ENCODE measurements at places on chromosomes 1 and 21.

- no peak for DNase-seq
These were observed 4.3 kb downstream of the MYOM3 start for GRCh38 chr1:24107462-24108138.

GRCh38 chr1:201346337-201346939 lies 31.0 kb downstream of the TNNT2 start:
- no peak for DNase-seq

GRCh38 chr1:214514032-214514818 lies 37.2 kb downstream of the PTPN14 start:
- DNase-seq, result no peak

DNA sequence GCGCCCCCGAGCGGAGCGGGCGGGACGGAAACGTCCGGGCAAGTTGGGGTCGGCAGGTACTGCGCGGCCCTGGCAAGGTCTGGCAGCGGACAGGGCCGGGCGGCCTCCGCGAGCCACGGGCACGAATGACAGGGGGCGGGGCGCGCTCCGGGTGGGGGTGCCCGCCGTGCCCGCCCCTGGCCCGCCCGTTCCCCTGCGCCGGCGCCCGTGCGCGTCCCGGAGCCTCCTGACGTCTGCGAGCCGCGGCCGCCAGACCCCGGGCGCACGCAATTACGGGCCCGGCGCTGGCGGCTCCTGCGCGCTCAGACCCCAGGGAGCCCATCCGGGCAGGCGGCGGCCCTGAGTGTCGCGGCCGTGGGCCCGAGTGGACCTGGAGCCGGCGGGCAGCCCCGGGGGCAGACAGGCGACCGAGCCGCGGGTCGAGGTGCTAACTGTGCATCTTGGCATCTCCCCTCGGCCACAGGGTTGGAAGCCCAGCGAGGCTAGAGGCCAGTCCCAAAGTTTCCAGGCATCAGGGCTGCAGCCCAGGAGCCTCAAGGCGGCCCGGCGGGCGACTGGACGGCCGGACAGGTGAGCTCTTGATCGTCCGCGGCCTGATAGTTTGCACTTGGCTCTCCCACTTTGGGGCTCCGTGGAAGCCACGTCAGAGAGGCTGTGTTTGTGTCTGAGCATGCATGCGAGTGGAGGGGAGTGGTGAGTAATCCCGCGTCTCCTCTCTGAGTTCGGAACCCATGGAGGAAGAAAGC lies 918 bp downstream of the MIB2 start:
- no peak for DNase-seq

DNA sequence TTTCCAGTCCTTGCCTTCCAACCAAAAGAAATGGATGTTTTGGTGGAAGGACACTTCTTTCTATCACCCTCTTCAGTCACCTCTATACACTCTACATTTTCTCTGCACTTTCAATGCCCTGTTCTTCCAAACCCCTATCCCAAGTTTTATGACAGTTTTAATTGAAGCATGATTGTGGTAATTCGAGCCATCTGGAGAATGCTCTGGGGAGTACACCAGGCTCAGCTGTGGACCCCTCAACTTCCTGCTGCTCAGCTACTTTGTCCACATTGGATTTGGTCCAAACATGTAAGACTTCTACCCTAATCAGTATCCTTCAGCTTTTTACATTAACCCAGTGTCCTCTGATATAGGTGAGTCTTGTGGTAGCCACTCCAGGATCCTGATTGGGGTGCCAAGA lies 129.6 kb downstream of the SYT2 start:
- no peak for DNase-seq

DNA sequence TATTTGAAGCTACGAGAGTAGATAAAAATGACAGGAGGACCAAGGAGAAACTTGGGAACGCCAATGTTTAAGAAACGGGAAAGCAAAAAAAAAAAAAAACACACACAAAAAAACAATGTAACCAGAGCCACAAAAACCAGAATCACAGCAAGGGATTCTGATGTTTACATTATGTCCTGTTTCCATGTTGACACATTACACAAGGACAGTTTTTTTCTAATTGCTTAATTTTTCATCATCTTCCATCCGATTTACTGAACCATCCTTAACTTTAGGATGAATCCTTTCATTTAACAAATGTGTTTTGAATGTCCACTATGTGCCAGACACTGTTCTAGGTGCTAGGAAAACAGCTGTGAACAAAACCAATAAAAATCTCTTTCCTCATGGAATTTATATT lies 1.4 kb upstream of the BCL10 start:
- no peak for DNase-seq

GRCh38 chr21:38984982-38985567 lies 179.3 kb downstream of the ETS2 start:
- no peak for DNase-seq

- no peak for DNase-seq
These were observed 32.4 kb downstream of the SLAMF1 start for GRCh38 chr1:160614410-160614809.

- no peak for DNase-seq
These were observed 5.2 kb downstream of the ADAMTS4 start for GRCh38 chr1:161193561-161194235.

DNA sequence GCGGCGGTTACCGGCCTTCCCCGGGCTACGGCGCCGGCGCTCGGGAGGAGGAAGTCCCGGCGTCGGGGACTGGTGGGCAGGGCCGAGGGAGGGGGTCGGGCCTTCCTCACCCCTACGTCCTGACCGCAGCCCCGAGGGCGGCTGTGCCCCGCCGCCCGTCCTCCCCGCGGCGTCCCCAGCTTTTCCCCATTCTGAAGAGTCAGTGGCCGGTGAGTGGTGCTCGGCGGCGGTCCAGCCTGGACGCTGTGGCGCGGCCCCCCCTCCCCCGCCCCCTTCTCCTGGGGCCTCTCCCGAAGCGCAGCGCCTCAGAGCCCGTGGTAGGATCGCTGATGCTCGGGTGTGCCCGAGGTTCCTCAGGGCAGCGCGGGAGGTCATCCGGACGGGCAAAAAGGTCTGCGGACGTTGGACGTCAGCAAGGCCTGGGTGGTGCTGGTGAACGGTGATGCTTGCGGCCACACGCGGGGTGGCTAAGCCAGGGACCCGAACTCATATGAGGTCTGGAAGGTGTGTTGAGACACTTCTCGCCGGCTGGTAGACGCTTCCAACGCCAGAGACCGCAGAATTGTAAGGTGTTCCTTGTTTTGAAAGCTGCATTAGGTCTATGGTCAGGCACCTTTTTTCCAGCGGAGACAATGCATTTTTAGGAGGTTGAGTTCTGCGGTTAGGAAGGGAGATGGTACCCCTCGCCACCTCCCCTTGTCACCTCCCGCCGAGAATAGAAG lies 725 bp downstream of the SLC25A33 start:
- DNase-seq, result peak; percentile 15

DNA sequence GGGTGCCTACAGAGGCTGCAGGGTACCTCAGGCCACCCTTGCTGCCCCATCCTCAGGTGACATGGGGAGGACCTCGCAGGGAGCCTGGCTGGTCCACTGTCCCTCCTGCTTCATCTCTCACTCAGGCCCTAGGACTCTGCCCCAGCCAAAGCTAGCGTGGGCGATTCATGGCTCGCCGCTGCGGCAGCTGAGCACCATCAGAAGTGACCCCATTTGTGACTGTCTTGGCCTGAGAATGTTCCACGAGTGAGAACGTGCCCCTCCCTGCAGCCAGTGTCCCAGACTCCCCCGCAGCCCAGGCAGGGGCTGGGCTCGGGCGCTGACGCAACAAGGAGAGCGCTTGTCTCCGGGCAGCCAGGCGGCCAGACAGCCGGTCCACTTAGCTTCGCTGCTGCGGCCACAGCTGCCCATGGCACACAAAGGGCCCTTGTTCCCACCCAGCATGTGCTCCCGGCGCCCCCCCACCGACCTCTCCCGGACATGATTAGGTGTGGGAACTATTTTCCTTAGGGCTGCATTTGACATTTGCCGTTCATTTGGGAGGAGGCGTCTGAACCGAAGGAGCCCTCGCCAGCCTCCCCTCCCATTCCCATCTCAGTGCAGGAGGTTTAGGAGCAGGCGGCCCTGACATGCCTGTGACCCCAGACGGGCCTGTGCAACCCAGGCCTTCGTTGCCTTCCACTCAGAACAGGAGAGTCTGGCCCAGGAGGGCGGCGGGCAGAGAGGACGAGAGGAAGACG lies 19.3 kb upstream of the POFUT2 start:
- no peak for DNase-seq

DNA sequence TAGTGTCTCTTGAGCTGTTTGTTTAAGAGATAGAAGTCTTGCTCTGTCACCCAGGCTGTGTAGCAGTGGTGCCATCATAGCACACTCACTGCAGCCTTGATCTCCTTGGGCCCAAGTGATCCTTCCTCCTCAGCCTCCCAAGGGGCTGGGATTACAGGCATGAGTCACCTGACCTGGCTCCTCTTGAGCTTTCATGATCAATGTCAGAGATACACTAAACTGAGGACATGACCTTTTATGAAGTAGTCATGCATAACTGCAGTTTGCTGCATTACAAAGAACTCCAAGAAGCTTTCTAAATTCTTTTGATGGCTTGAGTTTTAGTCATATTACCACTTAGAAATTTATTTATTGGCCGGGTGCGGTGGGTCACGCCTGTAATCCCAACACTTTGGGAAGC lies 77.7 kb downstream of the CC2D1B start:
- no peak for DNase-seq

- no peak for DNase-seq
These were observed 176.2 kb downstream of the ROR1 start for GRCh38 chr1:63950023-63950422.

GRCh38 chr1:60133000-60133673 lies 59.6 kb upstream of the C1orf87 start:
- DNase-seq, result no peak
